ENCODE measurements at places on chromosomes 12 and 14. TPM values are rescaled to one million over a fixed set of nuclear protein-coding genes. Genes with fewer than 3 reads are reported as not detected.

OTOGL gene
- 0.21 TPM for total RNA-seq

DNA sequence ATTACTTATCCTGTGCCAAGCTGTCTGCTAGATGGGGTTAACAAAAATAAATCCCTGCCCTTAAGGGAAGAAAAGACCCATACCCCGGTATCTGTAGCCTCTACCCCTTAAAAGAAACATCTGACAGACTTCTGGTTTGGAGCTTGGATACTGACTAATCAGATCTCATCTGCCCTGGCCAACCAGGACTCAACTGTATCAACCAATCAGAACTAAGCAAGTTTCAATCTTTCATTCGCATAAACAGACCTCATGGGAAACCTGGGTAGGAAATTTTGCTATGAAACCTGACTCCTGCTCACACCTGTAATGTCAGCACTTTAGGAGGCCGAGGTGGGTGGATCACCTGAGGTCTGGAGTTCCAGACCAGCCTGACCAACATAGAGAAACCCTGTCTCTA is 26.4 kb upstream of the PRMT8 start:
- DNase-seq = no peak
- no peaks in the 10 kb centered on the region for H3K36me3 ChIP-seq
- peaks cover 21% of the 10 kb centered on the region for H3K27me3 ChIP-seq
- H3K4me3 ChIP-seq = no peak overlapping the region
- no peak overlapping the region for H3K27ac ChIP-seq
- no peaks in the 10 kb centered on the region for H3K4me1 ChIP-seq

NELL2 gene
- total RNA-seq = 16.4 TPM

RNASE1 gene
- not detected for total RNA-seq

ERH gene
- 421 TPM for total RNA-seq

AICDA gene
- not detected for total RNA-seq

DNA sequence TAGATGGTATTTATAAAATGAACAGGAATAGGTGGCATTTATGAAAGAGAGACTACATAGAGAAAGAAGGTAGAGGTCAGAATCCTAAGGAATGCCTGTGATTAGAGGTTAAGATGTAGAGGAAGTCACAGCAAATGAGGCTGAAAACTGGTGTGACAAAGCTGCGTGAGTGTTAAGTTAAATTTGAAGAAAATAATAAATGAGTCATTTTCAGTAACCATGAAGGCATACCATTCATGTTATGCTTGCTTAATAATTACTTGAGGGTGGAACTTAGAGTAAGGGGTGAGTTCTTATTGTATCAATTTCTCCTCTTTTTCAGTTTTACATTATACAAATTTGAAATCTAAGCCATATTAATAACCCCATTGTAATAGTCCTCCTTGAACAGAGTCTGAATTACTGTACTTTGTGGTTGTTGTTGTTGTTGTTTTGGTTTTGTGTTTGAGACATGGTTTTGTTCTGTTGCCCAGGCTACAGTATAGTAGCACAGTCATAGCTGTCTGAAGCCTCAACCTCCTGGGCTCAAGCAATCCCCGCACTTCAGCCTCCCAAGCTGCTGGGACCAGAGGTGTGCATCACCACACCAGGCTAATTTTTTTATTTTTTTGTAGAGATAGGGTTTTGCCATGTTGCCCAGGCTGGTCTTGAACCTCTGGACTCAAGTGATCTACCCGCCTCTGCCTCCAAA is 761.5 kb downstream of the GALC start:
- H3K36me3 ChIP-seq = no peaks in the 10 kb centered on the region
- H3K27ac ChIP-seq = no peak overlapping the region
- no peak overlapping the region for H3K4me3 ChIP-seq

LRCOL1 gene
- total RNA-seq = not detected

SOS2 gene
- 19.9 TPM for total RNA-seq

- no peak overlapping the region for H3K4me3 ChIP-seq
- H3K27me3 ChIP-seq = no peaks in the 10 kb centered on the region
- no peak for DNase-seq
- peaks cover 28% of the 10 kb centered on the region for H3K36me3 ChIP-seq
- H3K27ac ChIP-seq = peak overlapping the region; percentile 23
These were observed 19.9 kb upstream of the GOLGA3 start for GRCh38 chr12:132848521-132848920.

DNA sequence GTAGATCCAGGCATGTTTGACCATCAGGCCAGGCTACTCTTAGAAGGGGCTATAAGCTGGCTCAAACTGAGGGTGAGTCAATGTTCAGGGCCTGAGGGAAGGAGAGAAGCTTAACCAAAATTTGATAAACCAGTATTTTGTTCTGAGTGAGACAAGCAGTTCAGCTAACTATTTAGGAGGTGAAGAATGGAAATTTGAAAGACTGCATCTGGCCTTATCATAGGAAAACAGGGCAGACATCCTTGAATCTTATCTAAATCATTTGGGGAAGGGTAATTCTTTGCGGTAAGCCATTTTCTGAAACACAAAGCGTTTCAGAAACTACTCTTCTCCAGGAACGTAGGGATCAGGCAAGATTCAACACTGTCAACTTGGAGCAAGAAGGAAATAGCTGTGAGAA is 447.2 kb downstream of the SOX5 start:
- H3K36me3 ChIP-seq = no peaks in the 10 kb centered on the region
- no peak overlapping the region for H3K4me3 ChIP-seq
- no peak overlapping the region for H3K27ac ChIP-seq
- no peak for DNase-seq
- H3K4me1 ChIP-seq = no peaks in the 10 kb centered on the region

GRCh38 chr14:60723116-60723906 is 840 bp downstream of the SIX4 start:
- H3K4me1 ChIP-seq = peaks cover 25% of the 10 kb centered on the region
- H3K4me3 ChIP-seq = peak overlapping the region; percentile 91
- peak; percentile 11 for DNase-seq
- no peaks in the 10 kb centered on the region for H3K36me3 ChIP-seq

- peaks cover 58% of the 10 kb centered on the region for H3K4me1 ChIP-seq
- DNase-seq = no peak
- H3K4me3 ChIP-seq = no peak overlapping the region
- H3K27me3 ChIP-seq = no peaks in the 10 kb centered on the region
These were observed 17.3 kb downstream of the PCNX1 start for GRCh38 chr14:70924521-70924920.

DNA sequence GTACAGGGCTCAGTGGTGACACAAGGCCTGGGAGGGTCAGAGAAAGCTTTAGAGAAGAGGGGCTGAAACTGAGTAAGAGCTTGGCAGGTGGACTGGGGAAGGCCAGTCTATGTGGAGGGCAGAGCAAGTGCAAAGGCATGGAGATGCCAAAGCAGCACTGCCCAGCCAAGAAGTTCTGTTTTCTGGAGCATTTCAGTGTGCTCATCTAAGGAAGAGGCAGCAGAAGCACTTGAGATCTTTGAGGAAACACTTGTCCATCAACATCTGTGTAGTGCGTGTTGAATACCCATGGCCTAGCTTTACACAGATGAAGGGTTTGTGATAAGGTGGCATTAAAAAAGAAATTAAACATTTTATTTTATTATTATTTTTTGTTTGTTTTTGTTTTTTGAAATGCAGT is 52.8 kb downstream of the FOS start:
- H3K36me3 ChIP-seq = no peaks in the 10 kb centered on the region
- DNase-seq = no peak
- H3K27ac ChIP-seq = no peak overlapping the region
- peaks cover 5% of the 10 kb centered on the region for H3K27me3 ChIP-seq
- no peak overlapping the region for H3K4me3 ChIP-seq
- peaks cover 22% of the 10 kb centered on the region for H3K4me1 ChIP-seq

RERGL gene
- total RNA-seq = not detected

A2ML1 gene
- not detected for total RNA-seq

SLC35F4 gene
- not detected for total RNA-seq

DNA sequence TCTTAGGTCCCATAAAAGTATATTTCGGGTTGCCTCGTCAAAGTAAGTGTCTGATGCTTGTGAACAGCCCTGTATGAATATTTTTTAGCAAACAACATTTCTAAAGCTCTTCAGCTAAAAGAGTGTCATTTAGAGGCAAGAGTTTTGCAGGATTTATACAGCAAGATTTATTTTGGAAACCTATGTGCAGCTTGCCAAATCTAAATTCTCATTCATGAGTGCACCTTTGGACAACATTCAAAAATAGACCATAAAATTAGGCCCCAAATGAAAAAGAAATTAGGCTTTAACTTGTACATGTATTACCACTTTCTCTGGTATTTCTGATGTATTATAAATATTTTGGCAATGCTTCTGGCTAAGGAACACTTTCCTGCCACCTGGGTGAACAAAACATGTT is 224.4 kb upstream of the PDZRN4 start:
- no peaks in the 10 kb centered on the region for H3K4me1 ChIP-seq
- no peak overlapping the region for H3K4me3 ChIP-seq
- no peak for DNase-seq
- no peaks in the 10 kb centered on the region for H3K27me3 ChIP-seq

DNA sequence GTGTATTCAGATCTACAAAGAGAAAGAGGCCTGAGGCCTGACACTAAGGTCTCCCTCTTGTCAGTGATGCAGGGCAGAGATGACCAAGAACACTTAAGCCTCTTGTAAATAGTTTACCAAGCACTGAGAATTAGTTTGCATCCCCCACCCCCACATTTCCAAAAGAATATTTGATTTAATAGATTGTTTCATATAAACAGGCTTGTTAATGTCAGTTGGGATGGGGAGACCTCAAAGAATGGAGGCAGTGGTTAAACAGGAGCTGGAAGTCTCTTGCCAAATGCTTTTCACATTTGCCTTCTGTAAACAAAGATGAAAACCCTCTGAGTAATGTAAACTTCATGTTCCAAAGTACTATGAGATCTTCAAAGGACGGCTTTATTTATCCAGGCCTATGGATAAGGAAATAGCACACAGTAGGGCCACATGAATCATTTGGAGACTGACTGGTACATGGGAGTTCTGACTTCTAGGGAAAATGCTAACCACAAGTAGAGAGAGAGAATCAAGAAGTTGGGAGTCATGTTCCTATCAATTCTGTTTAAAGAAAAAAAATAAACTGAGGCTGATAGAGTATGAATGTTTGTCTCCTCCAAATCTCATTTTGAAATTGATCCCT is 234.7 kb downstream of the ANO2 start:
- no peak for DNase-seq
- H3K4me3 ChIP-seq = no peak overlapping the region
- H3K4me1 ChIP-seq = no peaks in the 10 kb centered on the region
- H3K27me3 ChIP-seq = peaks cover 1% of the 10 kb centered on the region
- no peaks in the 10 kb centered on the region for H3K36me3 ChIP-seq

CIT gene
- total RNA-seq = 40.3 TPM

KRT2 gene
- not detected for total RNA-seq

- no peaks in the 10 kb centered on the region for H3K36me3 ChIP-seq
- H3K27me3 ChIP-seq = peaks cover 2% of the 10 kb centered on the region
- no peak for DNase-seq
These were observed 319.0 kb upstream of the RTL1 start for GRCh38 chr14:101222362-101223070.

DNA sequence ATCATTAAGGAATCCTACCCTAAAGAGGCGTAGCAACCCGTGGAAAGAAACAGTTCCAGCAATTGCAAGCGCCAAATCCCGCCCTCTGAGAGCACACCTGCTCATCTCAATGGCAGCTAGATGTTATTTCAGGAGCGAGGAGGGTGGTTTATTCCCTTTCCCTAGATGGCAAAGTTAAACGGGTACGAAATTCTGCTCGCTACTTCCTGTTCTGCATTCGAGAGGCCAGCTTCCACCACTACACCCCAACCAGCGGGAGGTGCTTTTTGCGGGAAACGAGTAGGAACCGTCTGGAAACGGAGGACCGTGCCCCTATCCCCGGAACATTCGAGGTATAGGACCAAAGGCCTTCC is 536 bp downstream of the VPS29 start:
- peaks cover 18% of the 10 kb centered on the region for H3K36me3 ChIP-seq
- H3K4me3 ChIP-seq = peak overlapping the region; percentile 90
- peak overlapping the region; percentile 90 for H3K27ac ChIP-seq
- peaks cover 29% of the 10 kb centered on the region for H3K4me1 ChIP-seq
- H3K27me3 ChIP-seq = no peaks in the 10 kb centered on the region

TUNAR gene
- not detected for total RNA-seq

DNA sequence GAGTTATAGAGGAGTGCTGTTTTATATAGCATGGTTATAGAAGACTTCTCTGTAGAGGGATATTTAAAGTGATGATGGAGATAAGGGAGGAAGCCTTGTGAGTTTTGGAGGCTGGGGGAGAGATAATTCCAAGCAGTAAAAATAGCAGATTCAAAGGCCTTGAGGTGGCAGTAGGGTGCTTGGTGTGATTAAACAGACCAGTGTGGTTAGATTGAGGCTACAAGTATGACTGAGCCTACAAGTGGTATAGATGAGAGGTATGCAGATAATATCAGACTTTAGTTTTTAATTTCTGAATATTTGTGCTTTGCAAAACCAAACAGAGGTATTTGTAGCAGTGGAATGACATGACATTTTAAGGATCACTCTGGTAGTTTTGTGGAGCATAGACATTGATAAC is 20.3 kb downstream of the FANCM start:
- peaks cover 8% of the 10 kb centered on the region for H3K4me1 ChIP-seq
- peaks cover 6% of the 10 kb centered on the region for H3K36me3 ChIP-seq
- no peaks in the 10 kb centered on the region for H3K27me3 ChIP-seq
- DNase-seq = no peak
- H3K27ac ChIP-seq = no peak overlapping the region

DNA sequence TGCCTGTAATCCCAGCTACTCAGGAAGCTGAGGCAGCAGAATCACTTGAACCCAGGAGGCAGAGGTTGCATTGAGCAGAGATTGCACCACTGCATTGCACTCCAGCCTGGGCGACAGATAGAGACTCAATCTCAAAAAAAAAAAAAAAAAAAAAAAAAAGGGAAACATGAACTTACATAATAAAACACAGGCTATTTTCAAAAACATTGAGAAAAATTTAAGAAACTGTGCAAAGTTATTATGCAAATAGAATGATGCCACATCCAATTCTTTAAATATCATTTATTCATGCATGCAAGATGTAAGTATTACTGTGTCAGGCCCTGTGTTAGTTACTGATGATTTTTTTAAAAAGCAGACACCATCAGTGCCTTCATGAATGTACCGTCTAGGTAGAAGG is 20.0 kb upstream of the SLC16A7 start:
- peaks cover 19% of the 10 kb centered on the region for H3K4me1 ChIP-seq
- H3K4me3 ChIP-seq = no peak overlapping the region
- peaks cover 7% of the 10 kb centered on the region for H3K36me3 ChIP-seq
- no peak for DNase-seq
- no peak overlapping the region for H3K27ac ChIP-seq

DNA sequence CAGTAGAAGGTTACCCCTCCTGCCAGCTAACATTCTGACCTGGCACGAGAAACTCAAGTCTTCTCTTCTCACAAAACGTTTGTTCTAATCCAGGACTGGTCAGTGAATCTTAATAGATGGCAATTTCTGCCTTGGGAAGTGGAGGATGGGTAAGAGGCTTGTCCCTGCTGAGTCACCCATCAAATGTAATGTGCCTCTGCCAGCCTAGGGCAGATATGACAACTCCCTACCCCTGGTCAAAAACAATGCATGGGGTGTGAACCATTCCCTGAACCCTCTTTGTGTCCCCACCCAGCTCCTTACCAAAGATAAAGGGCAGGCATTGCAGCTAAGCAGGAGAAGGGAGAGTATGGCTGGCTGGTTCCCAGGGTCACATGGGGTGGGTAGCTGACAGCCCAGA is 1052.9 kb downstream of the GALC start:
- H3K27me3 ChIP-seq = no peaks in the 10 kb centered on the region
- H3K36me3 ChIP-seq = no peaks in the 10 kb centered on the region
- no peaks in the 10 kb centered on the region for H3K4me1 ChIP-seq
- DNase-seq = no peak
- no peak overlapping the region for H3K27ac ChIP-seq

- H3K4me1 ChIP-seq = peaks cover 9% of the 10 kb centered on the region
- H3K4me3 ChIP-seq = no peak overlapping the region
- DNase-seq = no peak
- H3K36me3 ChIP-seq = no peaks in the 10 kb centered on the region
- no peak overlapping the region for H3K27ac ChIP-seq
These were observed 148.8 kb downstream of the TMEM30B start for GRCh38 chr14:61132336-61132735.

KRT82 gene
- total RNA-seq = not detected

Measured in activated T-helper 1 cell treated with anti-CD3 and anti-CD28 coated beads, Interleukin-12 subunit alpha, Interleukin-12 subunit beta, Interleukin-2, Interleukin-4 antibody, amounts not matched to agents 30 ng/mL and 10 ng/mL and 1 ng/mL, durations not matched to agents 14 hours and 24 hours and 36 hours (primary cell).